Left colon (tissue), 2 donors: ENCODE measurements at places on chromosomes 7 and 10. TPM values are rescaled to one million over a fixed set of nuclear protein-coding genes. Genes with fewer than 3 reads are reported as not detected.

Gene ANKRD61
- not detected for total RNA-seq

Gene AGMO
- 0.37 TPM for total RNA-seq

Gene PON1
- total RNA-seq, result not detected

Gene POM121C
- total RNA-seq, result 35.9 TPM
